ENCODE measurements at places on chromosomes 13 and 19. TPM values are rescaled to one million over a fixed set of nuclear protein-coding genes. Genes with fewer than 3 reads are reported as not detected.

The C19orf33 gene
- 4.4 TPM for total RNA-seq

The ZNF763 gene
- total RNA-seq, result 1.7 TPM

The SIGLEC11 gene
- not detected for total RNA-seq

The SIGLECL1 gene
- total RNA-seq, result not detected

The UBE2L5 gene
- 0.21 TPM for total RNA-seq

The CNOT3 gene
- total RNA-seq, result 82.9 TPM

DNA sequence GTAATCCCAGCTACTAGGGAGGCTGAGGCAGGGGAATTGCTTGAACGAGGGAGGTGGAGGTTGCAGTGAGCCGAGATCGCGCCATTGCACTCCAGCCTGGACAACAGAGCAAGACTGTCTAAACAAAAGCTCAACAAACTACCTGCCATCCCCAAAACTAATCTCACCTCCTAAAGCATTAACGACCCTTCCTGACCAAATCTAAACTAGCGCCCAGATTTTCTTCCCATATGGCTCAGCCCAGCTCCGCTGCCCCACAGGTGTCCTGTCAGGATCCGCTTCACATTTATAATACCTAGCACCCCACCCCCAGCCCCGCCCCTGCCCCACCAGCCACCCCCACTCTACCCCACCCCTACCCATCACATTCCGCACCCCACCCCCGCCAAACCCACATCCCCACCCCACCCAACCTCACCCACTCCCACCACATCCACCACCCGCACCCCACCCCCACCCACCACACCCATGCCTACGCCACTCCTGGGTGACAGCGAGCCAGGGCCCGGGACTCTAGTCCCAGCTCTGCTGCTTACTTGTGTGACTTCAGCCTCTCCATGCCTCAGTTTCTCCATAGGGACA lies 599 bp downstream of the C19orf12 start:
- no peak for DNase-seq

GRCh38 chr13:64413529-64413928 lies 2816.6 kb downstream of the PCDH9 start:
- DNase-seq, result no peak

DNA sequence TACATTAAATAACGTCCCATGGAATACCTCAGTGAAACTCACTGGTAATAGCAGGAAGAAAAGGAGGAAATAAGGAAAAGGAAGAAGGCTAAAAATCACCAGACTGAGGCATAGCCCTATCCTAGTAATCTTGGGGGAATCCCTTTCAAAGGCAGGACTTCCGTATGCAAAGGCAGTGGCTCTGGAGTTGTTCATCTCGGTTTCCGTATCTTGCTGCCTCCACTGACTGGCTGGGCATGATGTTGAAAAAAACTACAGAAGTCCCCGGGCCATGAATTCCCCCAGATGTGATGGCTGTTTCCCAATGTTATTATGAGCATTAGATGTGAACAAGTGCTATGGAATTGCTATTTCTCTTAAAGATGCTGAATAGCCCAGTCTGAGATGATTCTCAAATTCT lies 5.5 kb downstream of the FPR2 start:
- no peak for DNase-seq

- DNase-seq, result no peak
These were observed 259.1 kb downstream of the PCDH9 start for GRCh38 chr13:66971004-66971403.

DNA sequence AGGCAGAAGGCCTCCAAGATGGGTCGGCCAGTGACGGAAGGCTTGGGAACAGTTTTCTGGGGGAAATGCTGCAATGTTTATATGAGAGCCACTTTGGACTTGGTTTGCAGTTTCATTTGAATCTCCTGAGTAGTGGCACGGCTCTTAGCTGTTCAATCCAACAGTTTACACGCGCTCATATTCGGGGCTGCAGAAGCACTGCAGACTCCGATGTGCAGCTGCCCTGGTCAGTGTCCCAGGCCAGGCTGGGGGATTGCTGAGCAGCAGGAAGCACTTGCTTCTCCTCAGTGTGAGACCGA lies 31.7 kb downstream of the CEBPG start:
- no peak for DNase-seq

- DNase-seq, result peak; percentile 33
These were observed 9.5 kb downstream of the MEF2B start for GRCh38 chr19:19160461-19161035.

DNA sequence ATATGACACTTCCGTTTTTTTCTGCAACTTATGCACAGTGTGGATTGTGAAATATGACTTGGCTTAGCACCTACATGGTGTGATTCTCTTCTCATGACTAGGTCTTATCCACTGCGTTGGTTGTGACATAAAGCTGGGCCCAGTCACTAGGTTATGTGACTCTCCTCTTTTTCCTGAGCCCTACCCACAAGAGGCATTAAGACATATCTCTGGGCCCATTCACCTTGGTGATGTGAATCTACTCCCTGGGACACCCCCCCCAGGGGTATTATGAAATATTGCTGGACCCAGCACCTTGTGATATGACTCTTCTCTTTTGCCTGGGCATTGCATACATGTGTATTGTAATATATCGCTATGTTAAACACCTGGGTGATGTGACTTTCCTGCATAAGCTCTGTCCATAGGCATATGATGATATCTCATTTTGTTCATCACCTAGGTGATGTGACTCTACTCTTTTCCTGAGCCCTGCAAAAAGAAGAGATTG lies 85.8 kb upstream of the ZNF43 start:
- DNase-seq, result no peak

- DNase-seq, result no peak
These were observed 15.0 kb downstream of the KATNAL1 start for GRCh38 chr13:30292325-30292724.

GRCh38 chr19:50480281-50481111 lies 3.8 kb upstream of the GARIN5A start:
- no peak for DNase-seq

DNA sequence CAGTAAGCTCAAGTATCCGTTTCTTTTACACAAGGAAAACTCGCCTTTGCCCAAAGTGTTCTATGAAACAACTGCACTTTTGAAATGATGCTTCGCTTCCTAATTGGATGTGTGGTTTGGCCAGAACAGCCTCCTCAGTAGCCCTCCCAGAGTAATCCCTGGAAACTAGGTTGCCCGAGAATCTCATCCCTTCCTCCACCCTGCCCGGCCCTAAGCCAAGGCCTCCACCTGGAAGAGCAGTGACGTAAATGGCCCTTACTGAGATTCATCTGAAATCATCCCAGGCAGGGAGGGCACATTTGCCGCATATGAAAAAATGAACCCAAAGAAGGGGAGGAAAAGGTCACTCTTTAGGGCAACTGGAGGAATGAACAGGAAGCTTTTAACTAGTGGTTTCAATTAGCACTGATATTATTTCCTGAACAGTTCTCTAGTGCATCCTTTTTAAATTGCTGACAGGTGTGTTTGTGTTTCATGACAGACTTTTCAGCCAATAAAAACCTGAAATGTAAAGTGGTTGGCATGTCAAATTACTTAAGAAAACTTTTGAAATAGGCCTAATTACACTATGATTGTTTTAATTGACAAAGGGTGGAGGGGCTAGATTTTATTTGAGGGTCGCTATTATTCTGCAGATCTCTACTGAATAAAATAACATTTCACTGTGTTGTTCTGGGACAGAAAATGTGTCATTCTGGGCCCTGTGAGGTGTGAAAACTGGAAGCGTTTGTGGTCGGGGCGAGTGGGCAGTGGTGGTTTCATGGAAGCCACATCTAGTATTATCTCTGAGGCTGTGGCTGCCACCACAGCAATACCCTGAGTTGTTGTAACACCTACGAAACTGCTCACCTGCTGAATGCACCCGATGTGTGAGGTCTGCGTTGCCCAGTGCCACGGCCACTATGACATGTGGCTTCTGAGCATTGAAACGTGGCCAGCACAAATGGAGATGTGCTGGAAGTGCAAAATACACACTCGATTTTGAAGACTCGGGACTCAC lies 112.1 kb downstream of the ZIC5 start:
- no peak for DNase-seq

GRCh38 chr13:54078271-54078870 lies 1049.8 kb downstream of the OLFM4 start:
- no peak for DNase-seq

DNA sequence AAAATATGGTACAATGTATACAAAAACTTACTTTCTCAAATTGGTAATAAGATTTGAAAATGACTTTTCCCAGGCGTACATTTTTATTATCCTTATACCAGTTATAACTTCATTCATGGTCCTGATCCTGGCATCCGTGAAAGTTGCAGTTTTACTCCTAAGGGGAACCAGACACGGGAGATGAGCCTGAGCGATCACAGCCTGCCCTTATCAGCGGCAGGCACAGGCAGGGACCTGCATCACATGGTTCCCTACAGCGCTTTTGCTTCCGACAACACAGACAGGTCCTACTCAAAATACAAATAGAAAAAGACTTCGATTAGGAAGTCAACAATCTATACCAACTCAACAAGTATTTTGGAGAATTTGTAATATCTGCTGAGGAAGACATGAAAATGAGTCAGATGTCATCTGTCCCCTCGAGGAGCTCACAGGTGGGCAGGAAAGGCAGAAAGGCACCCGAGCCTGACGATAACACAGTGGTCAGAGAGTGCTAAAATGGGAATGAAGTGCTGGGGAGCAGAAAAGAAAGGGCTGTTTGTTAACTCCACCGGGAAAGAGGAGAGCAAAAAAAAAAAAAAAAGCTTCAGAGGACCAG lies 93.4 kb downstream of the ABCC4 start:
- DNase-seq, result no peak

GRCh38 chr19:13613447-13613846 lies 107.2 kb upstream of the CACNA1A start:
- DNase-seq, result no peak

DNA sequence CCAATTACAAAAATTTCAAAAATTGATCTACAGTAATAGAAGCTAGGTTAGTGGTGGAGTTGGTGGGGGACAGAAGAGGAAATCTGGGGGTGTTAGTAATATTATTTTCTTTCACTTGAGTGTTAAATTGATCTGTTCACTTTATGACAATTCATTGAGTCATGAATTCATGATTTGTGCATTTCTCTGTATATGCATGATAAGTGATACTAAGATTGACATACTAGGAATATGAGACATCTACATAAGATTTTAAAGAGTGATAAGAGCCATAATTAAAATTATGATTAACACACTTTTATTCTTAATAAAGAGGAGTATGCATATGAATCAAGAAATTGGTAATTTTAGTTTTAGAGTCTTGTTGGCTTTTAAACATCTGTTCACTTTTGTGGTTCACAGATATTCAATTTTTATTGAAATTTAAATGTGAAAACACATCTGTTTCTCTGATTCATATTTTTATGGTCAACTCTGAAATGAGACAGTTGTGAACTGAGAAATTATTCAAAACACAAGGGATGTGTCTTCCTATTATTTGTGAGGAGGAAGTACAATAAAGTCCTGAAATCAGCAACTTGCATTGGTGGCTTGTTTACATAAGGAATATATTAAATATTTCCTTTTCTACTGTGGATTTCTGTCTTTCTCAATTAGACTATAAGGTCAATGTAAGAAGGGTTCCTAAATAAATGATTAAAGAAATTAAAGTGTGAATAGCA lies 196.5 kb downstream of the ITGBL1 start:
- no peak for DNase-seq

DNA sequence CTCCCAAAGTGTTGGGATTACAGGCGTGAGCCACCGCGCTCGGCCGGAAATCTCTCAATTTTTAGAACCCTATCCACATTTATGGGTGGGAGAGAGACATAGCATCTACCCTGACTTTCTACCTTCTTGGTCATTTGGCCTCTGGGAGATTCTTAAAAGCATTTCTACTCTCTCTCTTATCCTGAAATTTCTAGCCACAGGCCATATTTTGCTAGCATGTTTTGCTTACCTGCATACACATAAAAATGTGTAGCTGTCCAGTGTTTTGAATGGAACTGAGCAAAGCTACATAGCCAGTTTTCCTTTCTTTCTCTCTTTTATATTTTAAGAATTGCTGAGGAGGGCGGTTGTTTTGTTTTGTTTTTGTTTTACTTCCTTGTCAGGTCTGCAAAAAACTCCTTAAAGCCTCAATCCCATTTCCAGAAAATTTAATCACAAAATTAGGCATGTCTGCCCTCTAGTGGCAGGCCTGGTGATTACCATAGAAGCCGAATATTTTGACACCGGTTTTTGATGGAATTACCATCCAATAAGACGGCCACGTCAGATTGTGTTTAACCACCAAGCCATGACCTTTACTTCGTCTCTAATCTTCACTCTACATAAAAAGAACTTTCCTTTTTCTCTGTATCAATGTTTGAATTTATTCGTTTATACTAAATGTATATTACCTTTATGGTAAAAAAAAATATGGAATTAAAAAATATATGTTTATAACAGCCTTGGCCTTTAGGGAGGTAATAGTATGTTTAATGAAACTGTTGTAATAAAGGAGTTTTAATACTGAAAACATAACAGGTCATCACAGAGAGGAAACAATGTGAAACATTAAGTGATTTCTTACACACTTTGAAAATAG lies 34.4 kb upstream of the OXGR1 start:
- peak; percentile 79 for DNase-seq

- DNase-seq, result no peak
These were observed 6.6 kb upstream of the DDX39A start for GRCh38 chr19:14425696-14426138.

- no peak for DNase-seq
These were observed 94.1 kb downstream of the PCCA start for GRCh38 chr13:100182900-100183490.

- no peak for DNase-seq
These were observed 359.6 kb downstream of the FOXO1 start for GRCh38 chr13:40306817-40307216.

DNA sequence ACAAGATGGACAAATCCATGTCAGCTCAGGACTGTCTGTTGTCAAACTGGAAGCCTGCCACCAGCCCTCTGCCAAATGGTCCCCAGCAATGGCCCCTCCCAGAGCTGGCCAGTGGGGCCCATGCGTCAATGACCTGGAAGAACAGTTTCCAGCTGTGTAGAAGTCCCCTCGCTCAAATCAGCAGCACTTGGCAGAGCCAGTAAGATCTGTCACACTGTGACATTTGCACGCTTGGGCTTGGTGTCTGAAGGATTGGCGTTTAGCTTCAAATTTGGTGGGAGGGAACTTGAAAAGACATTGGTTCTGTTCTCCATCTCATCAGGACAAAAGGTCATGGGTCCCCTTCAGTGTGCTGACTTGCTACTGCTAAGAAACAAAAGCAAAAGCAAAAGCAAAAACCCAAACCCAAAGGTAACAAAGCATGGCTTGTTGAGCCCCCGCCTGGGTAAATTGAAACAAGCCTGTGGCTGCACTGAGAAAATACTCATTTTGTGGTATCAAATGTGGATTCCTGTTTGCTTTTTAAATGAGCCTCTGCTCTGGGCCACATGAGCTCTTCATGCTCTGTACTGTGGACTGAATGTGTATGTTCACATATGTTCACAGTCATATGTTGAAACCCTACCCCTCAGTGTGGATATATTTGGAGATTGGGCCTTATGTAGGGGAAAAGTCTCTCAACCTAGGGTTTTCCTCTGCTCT lies 253.6 kb upstream of the MAB21L1 start:
- DNase-seq, result no peak

- DNase-seq, result peak; percentile 85
These were observed 128.8 kb downstream of the STK24 start for GRCh38 chr13:98447881-98448641.

GRCh38 chr19:13169769-13170168 lies 19.6 kb downstream of the IER2 start:
- no peak for DNase-seq

Measured in H1 (cell line).